Transverse colon (tissue), 4 donors: ENCODE measurements at places on chromosomes 4 and X. TPM values are rescaled to one million over a fixed set of nuclear protein-coding genes. Genes with fewer than 3 reads are reported as not detected.

Gene GAGE10
- total RNA-seq: not detected

GRCh38 chr4:3419836-3420605 is 21.7 kb upstream of the HGFAC start:
- H3K27ac ChIP-seq: no peak overlapping the region
- no peak for DNase-seq
- H3K36me3 ChIP-seq: peaks cover 6% of the 10 kb centered on the region
- no peak overlapping the region for H3K4me3 ChIP-seq
- H3K27me3 ChIP-seq: no peaks in the 10 kb centered on the region

DNA sequence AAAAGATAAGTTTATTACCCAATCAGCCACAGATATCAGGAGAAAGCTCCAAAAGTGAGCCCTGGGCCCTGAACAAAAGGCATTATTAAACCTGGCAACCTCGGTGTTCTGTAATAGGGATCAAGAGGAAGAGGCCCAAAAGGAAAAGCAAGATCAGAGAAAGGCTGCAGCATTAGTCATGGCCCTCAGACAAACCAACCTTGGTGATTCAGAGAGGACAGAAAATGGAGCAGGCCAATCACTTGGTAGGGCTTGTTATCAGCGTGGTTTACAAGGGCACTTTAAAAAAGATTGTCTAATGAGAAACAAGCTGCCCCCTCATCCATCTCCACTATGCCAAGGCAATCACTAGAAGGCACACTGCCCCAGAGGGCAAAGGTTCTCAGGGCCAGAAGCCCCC is 75.7 kb downstream of the AGTR2 start:
- no peak for DNase-seq
- no peak overlapping the region for H3K4me3 ChIP-seq
- H3K27ac ChIP-seq: no peak overlapping the region
- no peaks in the 10 kb centered on the region for H3K36me3 ChIP-seq
- H3K27me3 ChIP-seq: no peaks in the 10 kb centered on the region
- no peaks in the 10 kb centered on the region for H3K4me1 ChIP-seq

DNA sequence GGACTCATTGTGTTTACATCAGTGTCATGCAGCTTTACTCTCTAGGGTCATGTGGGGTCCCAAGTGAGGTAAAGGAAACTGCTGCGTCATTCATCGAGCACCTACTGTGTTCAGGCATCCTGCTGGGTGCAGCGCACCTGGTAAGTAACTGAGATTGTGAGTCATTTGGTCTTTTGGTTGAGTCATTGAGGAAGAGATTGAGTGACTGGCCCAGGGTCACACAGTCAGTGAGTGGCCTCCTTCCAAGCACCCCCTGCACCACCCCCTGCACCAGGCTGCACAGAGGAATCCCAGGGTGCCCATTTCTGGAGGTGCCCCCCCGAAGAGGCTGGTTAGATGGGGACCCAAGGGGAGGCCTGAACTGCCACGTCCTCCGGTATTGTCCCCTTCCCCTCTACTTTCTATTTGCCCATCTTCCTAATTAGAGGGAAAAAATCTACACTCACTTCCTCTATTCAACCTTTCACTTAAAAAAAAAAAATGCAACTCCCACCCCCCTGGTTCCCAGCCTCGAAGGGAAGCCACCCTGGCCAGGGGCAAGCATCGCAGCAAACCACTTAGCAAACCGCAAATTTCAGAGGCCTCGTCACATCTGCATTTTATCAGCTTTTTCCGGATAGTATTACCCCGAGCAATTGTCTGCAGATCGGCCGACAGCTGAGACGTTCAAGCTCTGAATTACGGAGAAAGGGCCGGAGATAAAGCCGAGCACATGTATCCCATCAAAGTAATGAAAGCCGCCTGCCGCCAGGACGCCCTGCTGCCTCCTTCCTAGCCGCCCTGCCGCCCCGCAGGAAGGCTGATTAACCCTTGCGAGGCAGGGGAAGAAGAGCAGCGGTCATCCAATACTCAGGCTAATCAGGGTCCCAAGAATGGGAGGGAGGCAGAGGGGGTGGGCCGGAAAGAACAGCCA is 96.3 kb upstream of the MSX1 start:
- H3K27ac ChIP-seq: no peak overlapping the region
- H3K4me1 ChIP-seq: no peaks in the 10 kb centered on the region
- H3K4me3 ChIP-seq: no peak overlapping the region
- DNase-seq: no peak
- H3K36me3 ChIP-seq: no peaks in the 10 kb centered on the region

- H3K4me1 ChIP-seq: peaks cover 15% of the 10 kb centered on the region
- H3K36me3 ChIP-seq: no peaks in the 10 kb centered on the region
- no peak overlapping the region for H3K4me3 ChIP-seq
- H3K27ac ChIP-seq: no peak overlapping the region
- no peaks in the 10 kb centered on the region for H3K27me3 ChIP-seq
- DNase-seq: no peak
Measured at GRCh38 chr4:52660643-52661042, 1.5 kb upstream of the USP46 start.

Gene GDPD2
- total RNA-seq: 68.1 TPM

DNA sequence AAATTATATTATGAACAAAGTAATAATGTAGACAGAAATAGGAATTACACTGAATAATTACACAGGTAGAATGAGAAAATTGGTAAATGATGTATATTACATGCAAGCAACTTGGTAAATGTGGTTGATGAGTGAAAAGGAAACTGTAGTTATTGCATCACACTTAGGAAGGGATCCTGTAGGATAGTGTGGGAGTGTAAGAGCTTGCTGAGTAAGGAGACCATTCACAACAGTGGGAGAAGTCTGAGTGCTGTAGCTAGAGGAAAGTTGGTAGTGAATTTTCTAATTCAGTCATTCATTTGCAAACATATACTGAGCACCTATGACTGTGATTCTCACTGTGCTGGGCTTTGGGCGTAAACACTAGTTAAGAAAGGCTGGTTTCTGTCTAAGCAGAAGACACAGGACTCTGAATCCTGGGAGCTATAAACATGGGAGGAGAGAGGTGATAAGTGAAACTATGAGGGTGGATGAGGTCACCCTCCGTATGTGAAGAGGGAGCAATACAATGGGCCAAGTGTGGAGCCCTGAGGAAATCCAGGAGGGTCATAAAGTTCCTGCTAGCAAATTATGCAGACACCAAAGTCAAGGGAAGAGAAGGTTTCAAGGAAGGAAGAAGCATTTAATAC is 14.2 kb upstream of the CPE start:
- peak overlapping the region; percentile 73 for H3K27ac ChIP-seq
- peak; percentile 59 for DNase-seq
- H3K36me3 ChIP-seq: no peaks in the 10 kb centered on the region
- H3K4me3 ChIP-seq: no peak overlapping the region

Gene KCTD8
- total RNA-seq: not detected

DNA sequence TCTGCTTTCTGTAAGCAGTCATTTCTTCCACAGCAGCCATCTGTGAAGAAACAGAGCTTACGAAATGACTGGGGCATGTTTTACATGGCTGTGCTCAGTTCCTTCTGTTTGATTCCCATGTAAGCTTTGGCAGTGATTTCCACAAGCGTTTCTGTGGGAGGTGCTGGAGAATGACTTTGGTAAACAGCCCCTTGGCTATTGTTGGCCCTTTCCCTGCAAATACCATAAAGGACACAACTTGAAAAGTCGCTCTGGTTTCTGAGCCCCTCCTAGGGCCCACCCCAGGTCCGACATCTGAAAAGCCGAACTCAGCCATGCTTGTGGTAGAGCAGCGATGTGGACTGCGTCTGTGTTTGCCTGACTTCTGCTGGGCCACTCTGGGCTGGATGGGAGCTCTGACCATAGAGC is 3.7 kb downstream of the LIMCH1 start:
- DNase-seq: no peak
- no peaks in the 10 kb centered on the region for H3K27me3 ChIP-seq
- H3K27ac ChIP-seq: peak overlapping the region; percentile 60
- no peaks in the 10 kb centered on the region for H3K4me1 ChIP-seq
- H3K4me3 ChIP-seq: no peak overlapping the region

- DNase-seq: no peak
- H3K36me3 ChIP-seq: no peaks in the 10 kb centered on the region
- H3K4me3 ChIP-seq: no peak overlapping the region
- no peak overlapping the region for H3K27ac ChIP-seq
Measured at GRCh38 chr4:137674066-137674465, 141.8 kb upstream of the PCDH18 start.

Gene SYNPO2
- total RNA-seq: 175 TPM

GRCh38 chr4:181647396-181648147 is 595.6 kb upstream of the TENM3 start:
- no peaks in the 10 kb centered on the region for H3K4me1 ChIP-seq
- no peaks in the 10 kb centered on the region for H3K36me3 ChIP-seq
- H3K27me3 ChIP-seq: no peaks in the 10 kb centered on the region
- no peak overlapping the region for H3K27ac ChIP-seq

Gene AVPR2
- 72.2 TPM for total RNA-seq

GRCh38 chrX:150308532-150309157 is 54.5 kb upstream of the MAMLD1 start:
- H3K27me3 ChIP-seq: no peaks in the 10 kb centered on the region
- H3K27ac ChIP-seq: no peak overlapping the region
- H3K36me3 ChIP-seq: no peaks in the 10 kb centered on the region
- no peak for DNase-seq

DNA sequence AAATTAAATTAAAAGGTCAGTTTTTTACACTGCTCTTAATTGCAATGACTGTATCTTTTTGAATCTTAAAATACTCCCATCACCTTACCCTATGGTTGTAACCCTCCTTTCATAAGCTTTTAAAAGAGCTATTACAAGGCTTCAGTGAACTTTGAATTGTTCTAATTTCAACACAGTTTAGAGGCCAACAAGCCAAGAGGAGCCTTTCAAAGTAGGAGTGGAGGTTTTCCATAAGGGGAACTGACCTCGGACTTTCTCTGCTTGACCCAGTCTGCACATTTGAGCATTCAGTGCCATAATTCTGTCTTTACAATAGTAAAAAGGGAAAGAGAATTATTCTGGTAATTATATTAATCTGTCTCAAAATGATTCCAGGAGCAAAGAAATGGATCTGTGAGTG is 98.9 kb downstream of the PARM1 start:
- no peaks in the 10 kb centered on the region for H3K36me3 ChIP-seq
- no peak overlapping the region for H3K4me3 ChIP-seq
- DNase-seq: no peak
- peak overlapping the region; percentile 69 for H3K27ac ChIP-seq

GRCh38 chrX:39731735-39732134 is 366.0 kb downstream of the BCOR start:
- H3K4me1 ChIP-seq: peaks cover 6% of the 10 kb centered on the region
- H3K27ac ChIP-seq: peak overlapping the region; percentile 59
- no peaks in the 10 kb centered on the region for H3K27me3 ChIP-seq
- H3K4me3 ChIP-seq: no peak overlapping the region
- no peak for DNase-seq
- H3K36me3 ChIP-seq: no peaks in the 10 kb centered on the region

- DNase-seq: peak; percentile 19
- H3K36me3 ChIP-seq: no peaks in the 10 kb centered on the region
- no peak overlapping the region for H3K27ac ChIP-seq
Measured at GRCh38 chrX:39613997-39614679, 483.6 kb downstream of the BCOR start.

DNA sequence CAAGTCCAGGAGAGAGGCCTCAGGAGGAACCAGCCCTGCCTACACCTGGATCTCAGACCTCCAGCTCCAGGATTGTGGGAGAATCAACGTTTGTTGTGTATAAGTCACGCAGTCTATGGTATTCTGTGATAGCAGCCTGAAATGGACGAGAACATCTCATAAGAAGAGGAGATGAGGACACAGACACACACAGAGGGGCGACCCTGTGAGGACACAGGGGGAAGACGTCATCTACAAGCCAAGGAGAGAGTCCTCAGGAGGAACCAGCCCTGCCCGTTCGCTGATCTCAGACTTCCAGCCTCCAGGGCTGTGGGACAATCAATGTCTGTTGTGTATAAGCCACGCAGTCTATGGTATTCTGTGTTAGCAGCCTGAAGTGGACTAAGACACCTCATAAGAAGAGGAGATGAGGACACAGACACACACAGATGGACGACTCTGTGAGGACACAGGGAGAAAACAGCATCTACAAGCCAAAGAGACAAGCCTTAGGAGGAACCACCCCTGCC is 20.3 kb downstream of the P2RY8 start:
- no peaks in the 10 kb centered on the region for H3K4me1 ChIP-seq
- H3K27ac ChIP-seq: no peak overlapping the region
- H3K4me3 ChIP-seq: no peak overlapping the region
- H3K36me3 ChIP-seq: no peaks in the 10 kb centered on the region
- no peaks in the 10 kb centered on the region for H3K27me3 ChIP-seq
- no peak for DNase-seq

Gene RP2
- total RNA-seq: 9.1 TPM

Gene WWC2
- 79.7 TPM for total RNA-seq

Gene CFP
- 3.3 TPM for total RNA-seq

DNA sequence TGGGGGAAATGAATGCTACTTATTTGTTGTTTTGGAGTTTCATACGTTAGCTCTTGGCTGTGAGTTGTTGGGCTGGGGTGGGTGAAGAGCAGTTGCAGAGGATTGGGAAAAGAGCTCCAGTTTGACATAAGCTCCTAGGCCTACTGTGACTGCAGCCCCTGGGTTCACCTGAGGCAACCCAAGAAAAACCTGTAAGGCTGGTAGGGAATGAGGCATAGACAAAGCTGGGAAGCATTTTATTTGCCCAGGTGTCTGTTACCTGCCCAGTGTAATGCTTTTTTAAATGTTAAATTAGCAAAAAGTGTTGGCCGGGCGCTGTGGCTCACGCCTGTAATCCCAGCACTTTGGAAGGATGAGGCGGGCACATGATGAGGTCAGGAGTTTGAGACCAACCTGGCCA is 160.0 kb downstream of the FHIP1A start:
- H3K27ac ChIP-seq: no peak overlapping the region
- H3K4me3 ChIP-seq: no peak overlapping the region
- no peaks in the 10 kb centered on the region for H3K36me3 ChIP-seq
- H3K27me3 ChIP-seq: no peaks in the 10 kb centered on the region
- peaks cover 5% of the 10 kb centered on the region for H3K4me1 ChIP-seq

Gene SMAD1
- 45.4 TPM for total RNA-seq

Gene COX7B2
- not detected for total RNA-seq

- no peak overlapping the region for H3K4me3 ChIP-seq
- no peak for DNase-seq
- no peaks in the 10 kb centered on the region for H3K36me3 ChIP-seq
- no peaks in the 10 kb centered on the region for H3K4me1 ChIP-seq
- no peak overlapping the region for H3K27ac ChIP-seq
Measured at GRCh38 chr4:2893772-2894171, 50.1 kb downstream of the ADD1 start.

- no peak overlapping the region for H3K27ac ChIP-seq
- peaks cover 26% of the 10 kb centered on the region for H3K4me1 ChIP-seq
- H3K4me3 ChIP-seq: no peak overlapping the region
Measured at GRCh38 chrX:130167040-130167439, 1.4 kb upstream of the AIFM1 start.

Gene DCAF8L2
- total RNA-seq: not detected

GRCh38 chr4:47704693-47705325 is 133.1 kb downstream of the CORIN start:
- H3K4me1 ChIP-seq: no peaks in the 10 kb centered on the region
